ENCODE measurements at places on chromosomes 5 and 9.
A peak's percentile ranks its signal among the peaks of the same experiment; 100 is the strongest.

DNA sequence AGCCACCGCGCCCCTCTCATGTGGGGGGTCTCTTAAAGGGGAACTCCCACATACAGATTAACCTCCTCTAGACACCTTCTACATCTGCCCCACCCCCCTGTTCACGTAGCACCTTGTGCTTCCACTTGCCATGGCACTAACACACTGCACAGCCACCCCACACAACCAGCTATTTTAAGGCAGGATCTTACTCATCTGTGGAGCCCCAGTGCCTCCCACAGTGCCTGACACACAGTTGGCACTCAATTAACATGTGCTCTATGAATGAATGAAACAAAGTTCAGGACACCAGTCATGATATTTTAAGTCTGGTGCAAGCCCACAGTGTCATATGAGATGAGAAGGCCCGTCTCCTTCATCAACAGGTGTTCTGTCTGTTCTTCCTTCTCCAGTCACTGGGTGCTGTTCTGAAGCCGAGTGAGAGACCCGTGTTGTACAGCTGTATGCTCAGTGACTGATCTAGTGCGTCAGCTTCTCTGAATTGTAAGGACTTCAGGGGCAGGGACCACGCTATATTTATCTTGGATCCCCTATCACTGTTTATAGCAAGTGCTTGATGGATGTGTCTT, 149.1 kb downstream of the TLE1 start:
- DNase-seq, result no peak

GRCh38 chr5:56168066-56168478, 65.1 kb downstream of the ANKRD55 start:
- no peak for DNase-seq

GRCh38 chr5:149474198-149474597, 77.0 kb downstream of the CSNK1A1 start:
- peak; percentile 66 for DNase-seq

DNA sequence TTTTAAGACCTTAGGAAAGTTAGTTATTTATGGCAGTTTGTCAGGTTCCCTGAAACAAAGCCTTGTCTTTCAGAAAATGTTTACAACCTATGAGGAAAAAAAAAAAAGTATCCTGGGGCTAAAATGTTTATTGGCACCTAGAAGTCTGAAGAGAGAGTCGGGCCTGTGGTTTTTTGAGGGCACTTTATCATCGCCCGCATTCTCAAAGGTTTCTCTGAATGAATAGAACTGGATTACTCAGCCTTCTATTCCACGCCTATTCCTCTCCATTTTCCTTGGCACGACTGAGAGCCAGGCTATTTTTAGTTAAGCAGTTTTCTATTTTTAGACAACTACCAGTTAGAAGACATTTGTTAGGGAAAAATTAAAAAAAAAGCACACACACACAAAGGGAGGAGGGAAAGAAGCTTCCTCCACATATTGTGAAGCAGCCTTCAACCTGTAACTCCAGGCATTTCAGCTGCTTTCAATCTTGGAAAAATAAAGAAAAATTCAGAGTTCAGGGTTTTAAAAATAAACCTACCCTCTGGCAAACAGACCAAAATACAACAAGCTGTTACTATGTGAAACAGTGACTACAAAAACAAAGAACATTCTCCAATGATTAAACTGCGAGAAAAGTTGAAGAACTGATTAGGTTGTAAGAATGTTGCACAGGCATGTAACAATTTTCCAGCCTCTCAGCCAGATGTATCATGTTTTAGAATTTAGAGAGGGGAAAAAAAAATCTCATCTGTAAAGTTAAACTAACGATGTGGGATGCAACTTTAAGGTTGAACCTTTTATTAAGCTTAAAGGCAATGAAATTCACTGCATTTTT, 97.0 kb downstream of the MEF2C start:
- peak; percentile 98 for DNase-seq

DNA sequence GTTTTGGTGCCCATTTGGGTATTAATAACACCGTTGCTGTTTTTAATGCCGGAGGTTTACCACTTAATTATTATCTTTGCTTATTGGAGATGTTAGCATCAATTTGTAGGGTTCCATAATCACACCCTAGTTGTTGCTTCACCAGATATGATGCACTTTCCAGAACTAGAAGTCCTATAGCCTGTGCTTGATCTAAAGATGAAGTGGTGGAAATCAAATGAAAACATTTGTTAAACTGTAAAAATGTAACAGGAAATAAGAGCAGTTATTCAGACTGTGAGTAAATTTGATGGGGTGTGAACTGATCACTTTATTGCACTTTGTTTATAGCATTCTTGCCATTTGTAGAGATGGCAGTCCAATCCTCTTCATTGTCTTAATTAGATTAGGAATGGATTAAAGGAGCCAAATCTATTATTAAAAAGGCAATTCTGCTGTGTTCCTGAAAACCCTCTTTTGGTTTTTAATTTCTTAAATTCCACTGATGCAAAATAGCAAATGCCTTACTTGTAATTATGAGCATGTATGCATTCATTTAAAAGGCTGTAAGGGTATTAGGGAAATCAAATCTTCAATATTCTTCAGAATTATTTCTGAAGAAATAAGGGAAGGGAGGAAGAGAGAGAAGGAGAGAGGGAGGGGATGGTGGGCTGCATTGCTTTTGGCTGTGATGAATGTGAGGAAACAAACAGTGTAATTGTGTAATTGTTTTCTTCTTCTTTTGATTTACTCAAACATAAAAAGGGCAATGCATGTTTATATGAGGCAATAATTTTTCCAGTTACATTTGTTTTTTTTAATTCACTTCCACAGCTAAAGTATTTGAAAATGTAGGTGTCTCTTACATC, 675.2 kb upstream of the WWC1 start:
- DNase-seq, result no peak

- no peak for DNase-seq
These were observed 439.3 kb downstream of the MAT2B start for GRCh38 chr5:163944738-163945137.

DNA sequence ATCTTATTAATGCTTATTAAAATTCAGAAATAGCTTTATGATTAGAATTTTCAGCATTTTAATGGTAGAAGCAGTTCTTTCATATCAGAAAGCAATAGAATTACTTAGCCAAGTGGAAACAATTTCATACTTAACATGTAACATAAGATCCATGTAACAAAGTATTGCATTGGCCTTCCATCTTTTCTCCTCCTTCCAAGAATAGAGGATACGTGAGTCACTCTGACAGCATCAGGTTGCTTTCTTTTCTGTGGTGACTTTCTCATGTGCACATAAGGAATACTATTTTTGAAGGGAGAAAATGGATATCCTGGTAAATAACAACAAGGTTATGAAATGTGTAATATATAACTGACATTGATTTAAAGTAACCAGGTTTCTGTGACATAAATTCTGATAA, 272.2 kb downstream of the ANXA1 start:
- DNase-seq, result no peak

DNA sequence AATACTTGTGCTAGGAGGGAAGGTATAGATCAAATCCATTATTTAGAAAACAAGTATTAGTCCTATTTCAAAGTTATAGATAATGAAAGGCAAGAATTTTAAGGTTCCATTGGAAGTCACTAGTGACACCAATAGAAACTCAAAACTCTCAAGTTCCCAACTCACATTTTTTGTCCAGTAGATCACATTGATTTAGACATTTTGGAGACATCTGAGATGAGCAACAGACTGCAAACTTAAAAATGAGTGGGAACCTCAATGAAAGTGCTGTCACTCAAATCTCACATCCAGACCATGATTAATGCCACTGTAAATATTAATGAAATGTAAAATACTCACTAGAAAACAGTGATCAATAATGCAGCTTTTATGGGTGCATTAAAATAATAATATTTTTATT, 405.0 kb downstream of the ENC1 start:
- DNase-seq, result no peak

DNA sequence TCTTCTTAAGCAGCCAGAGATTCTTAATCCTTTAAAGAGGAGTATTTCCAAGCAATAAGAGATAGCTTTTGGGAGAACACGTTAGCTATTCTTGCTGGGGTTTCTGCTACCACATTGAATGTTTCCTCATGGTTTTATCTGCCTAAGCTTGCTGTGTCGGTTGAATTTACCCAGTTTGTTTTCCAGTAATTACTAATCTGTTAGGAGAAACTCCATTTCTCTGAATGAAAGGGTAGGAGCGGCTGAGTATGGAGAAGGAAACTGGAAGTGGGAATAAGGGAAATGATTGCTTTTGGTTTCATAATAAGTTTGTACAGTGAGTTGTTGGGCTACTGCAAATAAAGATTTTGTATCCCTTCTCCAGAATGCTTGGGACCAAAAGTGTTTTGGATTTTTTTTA, 1.2 kb downstream of the JAK2 start:
- peak; percentile 14 for DNase-seq

DNA sequence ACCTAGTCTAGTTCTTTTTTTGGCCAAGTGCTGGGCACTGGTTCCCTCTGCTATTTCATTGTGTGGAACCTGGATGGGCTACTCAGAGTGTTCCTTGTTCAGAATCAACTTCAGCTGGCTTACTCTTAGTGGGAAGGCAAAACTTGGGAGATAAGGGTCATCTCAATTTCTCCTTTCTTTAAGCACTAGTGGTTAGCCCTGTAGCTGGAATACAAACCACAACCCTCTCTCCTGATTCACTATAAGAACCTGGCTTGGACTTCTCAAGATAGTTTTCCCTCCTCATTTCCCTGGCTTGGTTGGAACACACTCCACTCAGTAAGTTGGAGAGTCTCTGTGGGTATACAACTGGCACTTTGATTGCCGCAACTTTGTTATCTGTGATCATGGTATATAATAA, 35.1 kb downstream of the GRIA1 start:
- DNase-seq, result no peak

- DNase-seq, result no peak
These were observed 94.9 kb upstream of the PDE4D start for GRCh38 chr5:59988396-59988795.

DNA sequence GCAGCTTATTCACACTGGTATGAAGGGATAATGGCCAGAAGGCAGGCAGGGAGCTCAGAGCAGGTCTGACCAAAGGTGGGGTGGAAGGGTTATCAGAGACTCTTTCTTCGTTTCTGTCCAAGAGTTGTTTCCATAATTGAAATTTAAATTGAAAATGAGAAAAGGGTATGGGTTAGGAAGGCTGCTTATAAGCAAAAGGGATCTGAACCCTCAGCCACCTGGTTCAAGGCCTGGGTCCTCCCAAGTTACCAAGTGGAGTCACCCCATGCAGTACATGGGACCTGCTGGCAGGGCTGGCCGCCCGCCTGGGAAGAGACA, 17.8 kb downstream of the EEIG1 start:
- no peak for DNase-seq
